Progenitor cell of endocrine pancreas (in vitro differentiated cells): ENCODE measurements at places on chromosomes 7 and 10.

DNA sequence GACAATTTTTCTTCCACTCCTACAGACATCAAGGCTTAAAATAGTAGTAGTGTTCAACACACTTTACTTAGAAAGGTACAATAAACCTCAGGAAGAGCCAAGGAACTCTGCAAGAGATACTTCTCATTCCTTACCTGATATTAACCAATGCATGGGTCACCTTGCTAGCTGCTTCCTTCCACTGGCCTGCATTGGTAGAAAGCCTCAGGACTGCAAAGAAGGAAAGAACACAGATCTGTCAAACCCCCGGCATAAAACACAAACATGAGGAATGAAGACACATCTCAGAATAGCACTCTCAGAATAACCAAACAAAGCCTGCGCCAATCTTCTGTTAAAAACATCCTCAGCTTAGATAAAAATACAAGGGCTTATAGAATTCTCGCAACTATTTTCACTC lies 96.1 kb upstream of the KCNIP2 start:
- DNase-seq: no peak

- no peak for DNase-seq
Measured at GRCh38 chr7:128961030-128961659, 23.4 kb downstream of the IRF5 start.

GRCh38 chr7:26399736-26400135 lies 108.1 kb downstream of the SNX10 start:
- DNase-seq: no peak

GRCh38 chr10:107442035-107442505 lies 277.6 kb upstream of the SORCS1 start:
- no peak for DNase-seq

DNA sequence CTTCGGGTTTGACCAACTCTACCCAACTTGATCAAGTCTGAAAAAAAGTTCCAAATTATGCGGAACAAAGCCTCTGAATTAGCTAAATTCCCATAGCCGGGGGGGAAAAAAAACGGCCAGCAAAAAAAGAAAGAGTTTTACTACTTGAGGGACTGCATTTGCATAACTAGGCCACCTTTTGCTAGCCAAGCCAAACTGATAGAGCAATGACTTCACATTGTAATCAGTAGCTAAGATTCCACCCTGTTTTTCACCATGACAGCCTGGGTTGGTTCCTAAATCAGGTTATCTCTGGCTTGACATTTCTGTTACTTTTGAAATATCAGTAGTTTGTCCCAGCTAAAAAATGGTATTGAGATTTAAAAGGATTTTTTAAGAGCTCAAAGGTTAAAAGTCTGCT lies 31.4 kb upstream of the CREB3L2 start:
- DNase-seq: no peak

DNA sequence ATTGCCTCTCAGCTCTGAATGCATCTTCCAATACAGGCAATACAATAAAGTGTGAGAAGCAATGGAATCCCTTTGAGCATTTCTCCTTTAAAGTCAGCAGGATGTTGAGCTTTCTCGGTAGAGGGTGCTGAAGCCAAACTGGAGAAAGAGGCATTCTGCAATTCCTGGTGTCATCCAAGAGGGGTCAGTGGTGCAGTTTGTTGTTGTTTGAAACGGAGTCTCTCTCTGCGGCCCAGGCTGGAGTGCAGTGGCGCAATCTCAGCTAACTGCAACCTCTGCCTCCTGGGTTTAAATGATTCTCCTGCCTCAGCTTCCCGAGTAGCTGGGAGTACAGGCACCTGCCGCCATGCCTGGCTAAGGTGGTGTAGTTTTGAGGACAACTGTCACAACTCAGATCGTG lies 486.5 kb downstream of the CALN1 start:
- DNase-seq: no peak

- peak; percentile 43 for DNase-seq
Measured at GRCh38 chr7:141654551-141654950, 47.4 kb downstream of the DENND11 start.

- no peak for DNase-seq
Measured at GRCh38 chr10:72308320-72308987, 34.7 kb downstream of the DDIT4 start.
